ENCODE measurements at places on chromosomes 1 and 21.
A peak's percentile ranks its signal among the peaks of the same experiment; 100 is the strongest.

DNA sequence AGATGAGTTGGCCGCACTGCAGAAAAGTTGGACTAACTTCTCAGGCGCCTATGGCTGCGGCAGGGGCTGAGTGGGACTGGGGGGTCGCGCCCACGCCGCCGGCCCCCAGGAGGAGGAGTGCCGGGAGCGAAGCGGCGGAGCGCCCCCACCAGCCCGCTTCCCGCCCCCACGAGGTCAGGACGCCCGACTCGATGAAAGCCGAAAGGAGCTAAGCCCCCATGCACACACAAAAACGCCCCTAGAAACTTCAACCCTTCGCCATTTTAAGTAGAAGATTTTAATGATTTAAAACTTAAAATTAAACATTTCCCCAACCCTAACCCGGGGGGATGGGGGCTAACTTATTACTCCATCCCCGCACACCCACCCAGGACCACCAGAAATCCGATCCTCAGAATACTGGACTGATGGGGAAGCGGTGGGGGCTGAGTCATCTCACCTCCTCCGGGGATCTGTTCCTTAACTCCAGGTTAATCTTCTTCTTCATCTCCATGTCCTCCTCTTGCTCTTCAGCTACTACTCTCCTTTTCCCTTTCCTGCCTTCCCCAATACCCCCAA lies 539 bp downstream of the ANP32E start:
- DNase-seq: peak; percentile 62

DNA sequence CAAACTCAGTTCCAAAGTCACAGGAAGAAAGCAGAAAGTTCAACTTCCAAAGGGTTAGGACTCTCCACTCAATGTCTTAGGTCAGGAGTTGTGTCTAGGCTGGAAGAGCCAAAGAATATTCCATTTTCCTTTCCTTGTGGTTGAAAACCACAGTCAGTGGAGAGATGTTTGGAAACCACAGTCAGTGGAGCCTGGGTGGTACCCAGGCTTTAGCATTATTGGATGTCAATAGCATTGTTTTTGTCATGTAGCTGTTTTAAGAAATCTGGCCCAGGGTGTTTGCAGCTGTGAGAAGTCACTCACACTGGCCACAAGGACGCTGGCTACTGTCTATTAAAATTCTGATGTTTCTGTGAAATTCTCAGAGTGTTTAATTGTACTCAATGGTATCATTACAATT lies 11.7 kb downstream of the ATF3 start:
- DNase-seq: no peak

DNA sequence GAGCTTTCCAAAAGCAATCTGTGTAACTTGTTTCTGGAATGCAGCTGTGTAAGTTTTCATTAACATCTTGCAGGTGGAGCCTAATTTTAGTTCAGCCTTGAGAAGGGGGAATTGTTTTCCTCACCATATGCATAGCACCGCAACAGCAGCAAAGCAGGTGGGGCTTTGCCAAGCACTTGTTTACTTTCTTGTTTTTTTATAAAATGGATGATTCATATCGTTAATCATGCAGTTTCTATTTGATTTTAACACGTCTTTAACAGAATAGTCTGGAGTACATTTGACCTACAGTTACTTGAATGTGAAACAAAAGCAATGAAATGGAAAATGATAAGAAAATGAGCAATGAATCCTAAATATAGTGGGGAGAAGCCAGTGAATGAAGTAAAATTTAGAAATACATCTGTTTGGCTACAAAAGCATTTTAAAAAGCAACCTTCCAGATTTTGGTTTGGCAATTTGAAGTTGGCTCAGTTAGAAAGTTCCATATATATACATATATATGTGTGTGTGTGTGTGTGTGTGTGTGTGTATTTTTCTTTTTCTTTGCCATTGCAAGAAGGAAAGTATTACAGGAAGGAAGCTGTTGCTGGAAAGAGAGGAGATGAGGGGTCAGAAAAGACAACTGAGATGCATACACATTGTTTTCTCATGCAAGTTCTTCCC lies 119.0 kb upstream of the ADGRL2 start:
- DNase-seq: no peak

DNA sequence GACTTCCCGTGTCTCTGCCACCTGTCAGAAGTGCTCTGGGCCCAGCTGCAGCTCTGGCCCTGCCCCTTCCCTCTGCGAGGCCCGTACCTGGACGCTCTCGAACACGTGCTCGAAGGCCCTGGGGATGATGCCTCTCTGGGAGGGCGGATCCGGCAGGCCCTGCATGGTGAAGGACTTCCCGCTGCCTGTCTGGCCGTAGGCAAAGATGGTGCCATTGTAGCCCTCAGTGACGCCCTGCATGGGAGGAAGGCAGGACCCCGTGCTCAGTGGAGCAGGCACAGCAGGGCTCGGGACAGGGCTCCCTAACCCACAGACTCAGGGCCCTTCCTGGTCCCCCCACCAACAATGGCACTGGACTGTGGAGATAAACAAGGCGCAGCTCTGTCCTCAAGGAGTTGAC lies 2.4 kb downstream of the KIF17 start:
- DNase-seq: no peak

DNA sequence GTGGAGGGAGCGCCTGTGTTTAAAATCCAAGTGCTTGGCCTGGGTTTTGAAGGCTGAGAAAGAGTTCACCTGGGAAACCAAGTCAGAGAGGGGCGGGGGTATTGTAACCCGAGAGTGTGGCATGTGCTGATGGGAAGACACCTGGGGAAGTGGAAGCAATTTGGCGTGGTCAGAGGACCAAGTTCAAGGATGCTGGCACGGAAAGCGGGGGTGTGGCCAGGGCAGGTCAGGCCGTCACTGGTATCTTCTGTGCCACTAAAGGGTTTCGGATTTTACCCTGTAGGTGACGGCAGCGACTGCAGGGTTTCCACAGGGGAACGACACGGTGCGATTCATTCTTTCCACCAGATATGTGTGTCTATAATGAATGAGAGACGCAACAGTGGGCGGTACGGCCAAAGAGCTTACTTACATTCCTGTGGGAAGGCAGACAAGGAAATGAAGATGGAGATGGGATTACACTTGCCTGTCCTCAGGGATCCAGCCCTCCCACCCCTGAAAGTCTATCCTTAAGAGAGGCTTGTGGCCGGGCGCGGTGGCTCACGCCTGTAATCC lies 31.3 kb downstream of the CA6 start:
- DNase-seq: no peak

- DNase-seq: peak; percentile 78
Measured at GRCh38 chr1:112840631-112841624, 115.1 kb downstream of the SLC16A1 start.

GRCh38 chr1:223142795-223143536 lies at the start of gene TLR5:
TLR5 (minus strand) TSS chr1:223143248; CDS start chr1:223113031, 30,217 bp downstream.
- peak; percentile 90 for DNase-seq

- no peak for DNase-seq
Measured at GRCh38 chr1:24870551-24871195, 59.4 kb downstream of the RUNX3 start.

DNA sequence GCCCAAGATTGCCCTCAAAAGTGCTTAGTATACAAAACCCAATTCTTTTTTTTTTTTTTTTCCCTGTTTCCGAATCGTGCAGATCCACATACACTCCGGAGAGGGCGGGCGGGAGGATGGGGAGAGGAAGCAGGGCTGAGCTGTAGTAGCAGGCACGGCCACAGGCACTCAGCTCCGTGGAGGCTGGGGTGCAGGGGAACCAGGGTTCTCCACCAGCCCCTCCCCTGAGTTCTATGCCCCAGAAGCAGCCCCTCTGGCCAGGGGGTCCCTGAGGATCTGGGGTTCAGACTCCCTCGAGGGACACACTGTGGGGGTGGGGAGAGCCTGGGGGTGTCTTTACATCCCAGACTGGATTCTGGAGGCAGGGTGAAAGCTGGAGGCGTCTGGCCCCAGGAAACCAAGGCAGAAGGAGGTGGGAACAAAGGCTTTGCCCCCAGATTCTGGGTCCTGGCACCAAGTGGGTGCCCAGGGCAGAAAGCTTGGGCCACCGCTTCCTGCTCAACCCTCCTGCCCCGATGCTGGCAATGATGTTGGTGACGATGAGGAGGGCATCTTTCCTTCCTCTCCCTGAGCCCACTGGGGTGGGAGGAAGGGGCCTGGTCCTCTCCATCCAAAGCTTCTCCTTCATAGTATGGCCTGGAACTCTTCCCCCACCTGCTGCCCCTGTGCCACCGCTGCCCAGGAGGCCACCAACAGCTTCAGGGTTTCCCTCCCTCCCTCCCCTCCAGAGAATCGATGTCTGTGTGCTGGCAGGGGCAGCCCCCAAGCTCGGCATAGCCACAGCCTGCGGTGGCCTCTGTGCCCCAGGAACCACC lies 106.4 kb upstream of the TARDBP start:
- DNase-seq: no peak

- no peak for DNase-seq
Measured at GRCh38 chr1:1752190-1752589, 26.1 kb downstream of the NADK start.

GRCh38 chr1:53091841-53092645 lies 30.0 kb downstream of the PODN start:
- no peak for DNase-seq

DNA sequence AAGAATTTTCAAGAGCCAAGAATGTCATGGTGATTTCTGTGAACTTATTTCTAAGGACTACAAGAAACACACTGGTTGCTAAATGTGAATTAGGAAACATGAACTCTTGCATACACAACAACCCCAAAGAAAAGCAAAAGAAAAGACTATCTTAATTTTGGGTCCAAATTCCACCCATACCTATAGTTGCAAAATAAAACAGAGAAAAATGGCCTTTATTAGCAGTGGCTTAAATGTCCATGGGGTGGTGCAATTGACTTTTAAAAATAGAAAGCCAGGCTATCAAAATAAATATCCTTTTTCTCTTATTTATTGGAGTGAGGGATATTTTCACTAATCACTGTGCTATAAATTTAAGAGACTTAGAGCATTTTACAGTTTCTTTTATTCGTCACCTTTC lies 80.9 kb upstream of the DPYD start:
- no peak for DNase-seq

DNA sequence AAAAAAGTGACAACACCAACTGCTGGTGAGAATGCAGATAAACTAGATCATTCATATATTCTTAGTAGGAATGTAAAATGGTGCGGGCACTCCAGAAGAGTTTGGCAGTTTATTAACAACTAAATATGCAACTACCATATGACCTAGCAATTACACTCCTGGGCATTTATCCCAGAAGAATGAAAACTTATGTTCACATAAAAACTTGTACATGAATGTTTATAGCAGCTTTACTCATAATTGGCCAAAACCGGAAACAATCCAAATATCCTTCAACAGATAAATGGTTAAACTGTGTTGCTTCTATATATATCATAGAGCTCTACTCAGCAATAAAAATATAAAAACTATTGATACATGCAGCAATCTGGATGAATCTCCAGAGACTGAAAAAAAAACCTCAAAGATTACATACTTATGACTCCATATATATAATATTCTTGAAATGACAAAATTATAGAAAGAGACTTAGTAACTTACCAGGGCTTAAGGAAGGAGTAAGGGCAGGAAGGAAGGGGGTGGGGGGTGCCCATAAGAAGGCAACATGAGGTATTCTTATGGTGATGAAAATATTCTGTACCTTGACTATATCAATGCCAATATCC lies 99.9 kb downstream of the KCNH1 start:
- no peak for DNase-seq

GRCh38 chr1:79304131-79304530 lies 297.6 kb upstream of the ADGRL4 start:
- DNase-seq: no peak

DNA sequence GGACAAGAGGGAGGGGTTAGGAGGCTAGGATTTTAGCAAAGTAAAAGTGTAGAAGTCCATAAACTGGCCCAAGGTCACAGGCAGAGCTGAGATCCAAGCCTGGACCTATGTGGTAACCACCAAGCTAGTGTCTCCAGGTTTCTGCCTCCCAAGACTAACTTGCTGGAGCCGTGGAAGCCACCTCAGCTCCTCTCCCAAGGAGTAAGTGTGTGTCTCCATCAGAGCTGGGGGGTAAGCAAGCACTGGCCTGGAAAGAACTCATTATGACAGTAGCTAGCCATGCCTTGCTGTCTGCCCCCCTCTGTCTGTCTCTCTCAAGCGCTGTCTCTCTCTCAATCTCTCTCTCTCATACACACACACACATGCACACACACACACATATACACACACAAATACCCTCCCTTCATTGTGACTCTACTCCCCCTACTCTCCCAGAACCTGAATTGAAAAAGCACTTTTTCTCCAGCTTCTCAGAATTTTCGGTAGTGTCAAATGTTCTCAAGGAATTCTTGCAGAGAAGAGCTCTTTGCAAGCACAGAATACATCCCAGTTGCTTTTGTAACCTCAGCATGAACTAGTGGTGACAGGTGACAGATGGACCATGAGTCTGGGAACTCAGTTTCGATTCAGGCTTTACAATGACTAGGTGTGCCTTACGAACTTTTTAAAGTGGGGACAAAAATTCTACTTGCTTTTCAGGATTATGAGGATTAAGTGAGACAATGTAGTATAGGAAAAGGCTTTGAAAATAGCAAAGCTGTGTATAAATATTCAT lies 238.0 kb upstream of the FGGY start:
- no peak for DNase-seq

GRCh38 chr1:187641015-187641414 lies 812.3 kb downstream of the PLA2G4A start:
- no peak for DNase-seq

- DNase-seq: no peak
Measured at GRCh38 chr1:62367005-62367557, 47.8 kb upstream of the KANK4 start.

- no peak for DNase-seq
Measured at GRCh38 chr1:180175806-180176205, 21.1 kb downstream of the QSOX1 start.

DNA sequence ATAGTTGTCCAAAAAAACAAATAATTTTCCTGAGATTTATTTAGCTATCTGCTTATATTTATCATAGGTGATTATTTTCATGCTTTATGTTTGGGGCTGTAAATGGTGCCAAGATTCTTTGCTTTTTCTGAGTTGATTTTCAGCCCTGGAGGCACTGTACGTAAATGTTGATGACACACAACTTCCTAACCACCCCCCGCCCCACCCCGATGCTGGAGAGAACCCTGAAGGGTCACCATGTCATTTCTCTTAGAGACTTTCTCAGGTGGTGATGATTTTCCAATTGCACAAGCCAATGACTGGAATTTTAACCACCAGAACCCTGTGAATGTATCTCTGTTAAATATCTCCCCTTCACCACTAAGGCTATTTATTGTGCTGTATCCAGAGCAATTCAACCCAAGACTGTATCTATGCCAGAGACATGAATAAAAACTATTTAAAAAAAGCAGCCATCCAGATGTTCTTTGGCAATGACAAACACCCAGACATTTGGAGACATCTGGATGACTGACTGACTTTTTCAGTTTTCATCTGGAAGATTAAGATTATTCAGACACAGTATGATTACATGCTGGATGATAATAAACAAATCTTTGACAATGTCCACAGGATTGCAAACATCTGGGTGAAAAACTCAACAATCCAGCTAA lies 346.0 kb downstream of the LMX1A start:
- DNase-seq: no peak

- DNase-seq: no peak
Measured at GRCh38 chr1:173555651-173556305, 47.1 kb downstream of the SLC9C2 start.
